ENCODE measurements at places on chromosomes 12 and 14. TPM values are rescaled to one million over a fixed set of nuclear protein-coding genes. Genes with fewer than 3 reads are reported as not detected.

DNA sequence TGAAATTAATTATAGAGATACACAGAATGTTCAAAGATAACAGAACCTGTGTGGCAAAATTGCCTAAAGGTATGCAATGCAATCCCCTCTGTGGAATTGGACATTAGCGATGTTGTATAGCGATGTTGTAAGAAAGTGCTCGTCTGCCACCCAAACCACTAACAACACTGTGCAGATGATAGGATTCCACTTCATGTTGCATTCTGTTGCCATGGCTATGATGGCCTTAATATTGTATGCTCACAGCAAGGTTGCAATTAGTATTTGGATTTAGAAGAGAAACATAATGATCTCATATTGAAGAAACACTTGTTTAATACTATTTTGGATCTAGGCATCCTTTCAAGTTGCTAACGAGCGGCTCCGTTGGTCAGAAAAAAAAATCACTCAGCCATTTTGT lies 260.3 kb downstream of the BCAT1 start:
- no peak for DNase-seq

DNA sequence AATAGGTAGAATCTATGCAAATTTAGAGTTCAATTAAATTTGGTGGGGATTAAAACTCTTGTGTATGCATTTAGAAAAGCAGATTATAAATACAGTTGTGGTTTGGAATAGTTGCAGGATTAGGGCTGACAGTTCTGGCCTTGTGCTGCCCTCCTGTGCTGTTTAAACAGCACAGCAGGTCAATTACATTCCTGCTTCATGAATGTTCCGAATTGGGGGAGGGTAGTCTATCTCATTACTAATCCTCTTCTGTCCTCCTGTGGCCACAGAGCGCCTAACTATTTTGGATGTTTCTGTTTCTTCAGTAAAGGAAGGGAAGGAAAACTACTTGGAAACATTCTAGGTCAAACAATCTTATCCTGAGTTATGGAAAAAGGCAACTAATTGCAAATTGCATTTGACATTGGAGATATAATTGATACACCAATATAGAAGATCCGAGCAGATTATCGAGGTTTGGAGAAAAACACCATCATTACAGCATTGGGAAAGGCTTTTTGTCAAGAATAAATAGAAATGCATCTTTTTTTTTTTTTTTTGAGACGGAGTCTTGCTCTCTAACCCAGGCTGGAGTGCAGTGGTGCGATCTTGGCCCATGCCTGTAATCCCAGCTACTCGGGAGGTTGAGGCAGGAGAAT lies 8.7 kb upstream of the GPR19 start:
- peak; percentile 86 for DNase-seq

DNA sequence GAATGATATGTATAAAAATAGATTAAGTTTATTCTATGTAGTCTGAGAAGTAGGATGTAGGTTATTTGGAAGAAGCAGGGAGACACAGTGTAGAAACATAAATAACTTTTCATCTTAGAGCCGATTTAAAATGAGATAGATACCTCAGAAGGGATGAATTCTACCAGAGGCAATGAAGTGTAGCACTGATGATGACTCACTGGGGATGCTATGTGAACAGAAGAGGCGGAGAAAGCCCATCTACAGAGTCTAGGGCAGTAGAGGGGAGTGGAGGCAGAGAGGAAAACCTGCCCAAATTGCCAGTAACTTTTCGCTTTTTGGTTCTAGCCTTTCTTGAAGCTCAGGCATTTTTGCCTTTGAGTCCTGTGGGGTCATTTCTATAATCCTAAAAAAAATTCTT lies 451.8 kb downstream of the ATP23 start:
- peak; percentile 39 for DNase-seq

DNA sequence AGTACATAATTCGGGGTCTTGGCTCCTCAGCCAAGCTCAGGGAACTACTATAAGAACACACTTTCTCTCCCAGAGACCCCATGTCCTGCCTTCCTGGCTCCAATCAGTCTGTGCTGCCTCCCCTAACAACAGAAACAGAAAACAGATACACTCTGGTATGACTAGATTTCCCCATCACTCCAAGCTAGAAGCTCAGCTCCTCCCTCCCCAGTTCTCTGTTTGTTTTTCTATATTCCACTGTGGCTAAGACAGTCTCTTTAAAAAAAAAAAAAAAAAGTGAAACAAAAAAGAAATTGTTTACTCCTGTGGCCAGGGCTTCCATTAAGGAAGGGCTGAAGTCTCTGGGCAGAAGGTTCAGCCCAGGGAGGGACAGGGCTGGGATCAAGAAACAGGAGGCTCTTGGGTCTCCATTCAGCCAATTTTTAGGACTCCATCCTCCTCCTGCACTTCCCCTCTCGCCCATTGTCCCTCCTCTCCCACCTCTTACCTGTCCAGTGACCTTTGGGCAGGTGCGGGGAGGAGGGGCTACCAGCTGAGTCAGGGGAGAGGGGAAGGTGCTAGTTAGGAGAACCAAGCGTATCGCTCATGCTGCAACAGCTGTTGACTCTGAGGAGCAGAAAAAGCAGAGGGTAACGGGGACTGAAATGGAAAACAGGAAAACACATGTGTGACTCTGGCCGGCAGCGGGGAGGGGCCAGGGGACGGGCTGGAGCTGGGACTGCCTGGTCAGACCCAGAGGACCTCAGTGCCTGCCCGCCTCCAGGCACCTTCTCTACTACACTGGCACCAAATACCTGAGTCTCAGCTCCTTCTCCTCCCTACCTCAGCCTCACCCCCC lies 4.1 kb upstream of the SLC7A7 start:
- peak; percentile 55 for DNase-seq

- no peak for DNase-seq
Measured at GRCh38 chr12:14901228-14901562, 15.5 kb upstream of the MGP start.

- peak; percentile 96 for DNase-seq
Measured at GRCh38 chr12:129659961-129660622, 243.7 kb downstream of the TMEM132D start.

DNA sequence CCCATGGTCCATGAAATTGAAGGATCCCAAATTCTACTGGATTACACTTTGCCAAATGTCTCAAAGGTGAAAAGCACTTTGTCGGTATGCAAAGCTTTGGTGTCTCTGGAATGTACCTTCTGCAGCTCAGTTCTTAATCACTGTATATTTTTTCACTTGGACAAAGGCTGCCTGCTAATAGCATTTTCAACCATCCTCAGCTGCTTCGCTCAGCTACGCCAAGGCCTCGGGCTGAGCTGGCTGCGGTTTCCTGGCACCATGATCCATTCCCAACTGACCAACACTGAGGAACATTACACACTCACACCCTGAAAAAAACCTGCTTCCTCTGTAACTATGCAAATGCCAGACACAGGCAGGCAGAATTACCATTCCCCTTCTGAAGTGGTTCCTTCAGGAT lies 335.2 kb downstream of the DPF3 start:
- DNase-seq = peak; percentile 93

GRCh38 chr14:55780156-55780946 lies 200.3 kb downstream of the KTN1 start:
- no peak for DNase-seq

DNA sequence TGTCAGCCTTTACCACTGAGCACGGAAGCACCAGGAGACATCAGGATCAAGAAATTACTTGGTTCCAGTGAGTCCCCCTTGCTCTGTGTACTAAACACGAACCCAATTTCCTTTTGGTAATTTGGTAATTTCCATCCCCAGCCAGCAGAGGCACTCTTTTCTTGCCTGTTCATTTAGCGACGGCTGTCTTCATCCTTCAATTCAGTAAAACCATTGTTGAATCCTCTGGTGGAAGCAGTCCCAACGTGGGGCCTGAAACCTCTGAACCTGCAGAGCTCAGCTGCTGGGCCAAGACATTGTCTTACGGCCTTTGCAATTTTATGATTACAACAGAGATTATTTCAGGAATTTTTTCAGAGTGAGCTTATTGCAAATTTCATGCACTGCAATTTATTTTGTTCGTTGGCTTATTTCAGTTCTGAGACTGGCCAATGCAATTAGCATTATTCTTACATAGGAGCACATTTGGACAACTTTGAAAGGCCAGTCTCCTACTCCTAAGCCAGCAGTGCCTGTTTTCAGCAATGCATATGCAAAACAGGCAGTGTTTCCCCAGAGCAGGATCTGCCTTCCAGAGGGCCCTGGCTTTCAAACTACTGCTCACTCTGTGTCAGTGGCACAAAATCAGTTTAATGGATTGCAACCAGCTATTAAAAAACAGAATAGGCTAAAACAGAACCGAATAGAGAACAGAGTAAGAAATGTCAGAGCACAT lies 372.9 kb upstream of the TMEM132C start:
- DNase-seq = peak; percentile 9

- DNase-seq = no peak
Measured at GRCh38 chr12:91179315-91179714, 3.3 kb downstream of the DCN start.

DNA sequence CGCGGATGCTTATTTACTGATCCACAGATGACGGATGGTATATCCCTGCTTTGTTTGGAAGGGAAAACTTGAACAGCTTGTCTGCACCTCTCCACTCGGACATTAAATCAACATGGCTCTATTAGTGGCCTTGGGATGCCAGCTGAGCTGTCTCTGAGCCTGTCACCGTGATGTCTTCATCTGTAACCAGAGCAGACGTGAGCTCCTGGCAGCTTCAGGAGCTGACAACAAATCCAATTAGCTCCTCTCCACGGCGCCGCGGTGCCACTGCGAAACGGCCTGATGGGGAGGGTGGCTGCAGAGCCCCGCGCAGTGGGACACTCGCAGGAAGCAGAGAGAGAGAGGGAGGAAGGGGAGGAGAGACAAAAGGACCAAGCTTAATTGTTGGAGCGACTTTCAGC lies 112.3 kb downstream of the PAPOLA start:
- no peak for DNase-seq

DNA sequence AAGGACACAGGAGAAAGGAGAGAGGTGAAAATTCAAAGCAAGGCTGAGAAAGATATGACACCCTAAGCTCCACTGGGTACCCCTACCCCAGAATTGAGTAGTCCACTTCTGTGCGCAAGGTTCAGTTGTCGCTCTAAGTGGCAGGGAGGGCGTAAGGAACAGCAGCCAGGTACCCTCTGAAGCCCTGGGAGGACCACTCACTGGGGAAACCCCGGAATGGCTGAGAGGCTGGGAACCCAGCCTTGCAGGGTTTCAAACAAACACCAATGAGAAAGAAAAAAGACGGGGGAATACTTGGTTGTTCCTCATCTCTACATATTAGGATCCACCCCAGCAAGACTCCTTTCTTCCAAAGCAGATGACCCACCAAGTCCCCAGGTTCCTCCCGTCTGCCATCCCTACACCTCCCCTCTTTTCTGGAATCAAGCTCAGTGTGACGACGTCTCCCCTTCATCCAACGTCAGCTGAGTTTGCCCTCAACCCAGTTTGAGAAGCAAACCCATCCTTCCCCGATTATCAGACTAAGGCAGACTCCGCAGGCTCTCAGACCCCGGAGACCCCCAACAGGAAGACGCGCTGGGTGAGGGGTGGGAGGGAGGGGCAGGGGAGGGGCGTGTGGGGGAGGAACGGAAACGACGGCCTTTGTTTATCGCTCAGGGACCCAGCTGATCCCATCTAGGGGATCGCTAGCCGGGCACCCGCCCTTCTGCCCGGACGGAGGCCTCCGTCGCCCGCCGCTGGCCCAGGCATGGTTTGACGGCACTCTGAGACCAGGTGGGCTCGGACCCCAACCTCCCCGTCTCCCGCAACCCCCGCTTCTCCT lies 795 bp downstream of the LMBR1L start:
- DNase-seq = no peak

GRCh38 chr14:57760896-57761295 lies 105.0 kb downstream of the SLC35F4 start:
- no peak for DNase-seq

The CLBA1 gene
- 5.4 TPM for total RNA-seq

The KRT3 gene
- 0.13 TPM for total RNA-seq

The RNASE4 gene
- 0.82 TPM for total RNA-seq

The KERA gene
- not detected for total RNA-seq

The CCDC85C gene
- 48.7 TPM for total RNA-seq

The NUBPL gene
- total RNA-seq = 7.1 TPM

The KRT72 gene
- not detected for total RNA-seq

The FGF6 gene
- total RNA-seq = not detected

The VRTN gene
- not detected for total RNA-seq

The ITGB7 gene
- not detected for total RNA-seq

The KRT74 gene
- not detected for total RNA-seq
